Aorta (tissue), 5 donors: ENCODE measurements at places on chromosomes 3 and 15. TPM values are rescaled to one million over a fixed set of nuclear protein-coding genes. Genes with fewer than 3 reads are reported as not detected.

The PLA2G4E gene
- total RNA-seq: not detected

The CD80 gene
- total RNA-seq: 1.8 TPM

The CLDN11 gene
- 11.9 TPM for total RNA-seq

The CPLX3 gene
- total RNA-seq: not detected

The IL5RA gene
- total RNA-seq: not detected

The MOBP gene
- not detected for total RNA-seq

The MYZAP gene
- total RNA-seq: 0.84 TPM

The SLC28A2 gene
- total RNA-seq: not detected

The CAMP gene
- total RNA-seq: 0.90 TPM

The ARPP21 gene
- total RNA-seq: 3.0 TPM

The SAMD7 gene
- total RNA-seq: not detected

The MFSD1 gene
- 71.5 TPM for total RNA-seq

The GOLGA8J gene
- total RNA-seq: 1.5 TPM

The KLF15 gene
- total RNA-seq: 39.9 TPM

The CACNA1D gene
- 0.78 TPM for total RNA-seq

The TASOR gene
- total RNA-seq: 71.9 TPM

The ST3GAL6 gene
- total RNA-seq: 12.2 TPM

The ABCC5 gene
- total RNA-seq: 18.9 TPM

The DPPA2 gene
- not detected for total RNA-seq

The CHST13 gene
- 0.55 TPM for total RNA-seq

The GXYLT2 gene
- total RNA-seq: 20.4 TPM

The LTF gene
- 3.2 TPM for total RNA-seq

The RTP4 gene
- total RNA-seq: 1.8 TPM

The SETD5 gene
- total RNA-seq: 148 TPM

The UBAP1L gene
- total RNA-seq: 10.3 TPM

The NR2E3 gene
- total RNA-seq: 0.72 TPM

The OXTR gene
- total RNA-seq: 0.54 TPM

The THPO gene
- total RNA-seq: 1.2 TPM

The BHLHE40 gene
- total RNA-seq: 181 TPM

The TRIM42 gene
- total RNA-seq: not detected

The CPN2 gene
- not detected for total RNA-seq
